ENCODE measurements at places on chromosomes 12 and 14. TPM values are rescaled to one million over a fixed set of nuclear protein-coding genes. Genes with fewer than 3 reads are reported as not detected.

Gene DNAJC22
- total RNA-seq = 18.3 TPM

Gene EPYC
- total RNA-seq = not detected

Gene DLGAP5
- total RNA-seq = 7.7 TPM

Gene DACT1
- 22.0 TPM for total RNA-seq

Gene GPR132
- total RNA-seq = 1.7 TPM

Gene RND1
- not detected for total RNA-seq

Gene ZNF641
- total RNA-seq = 17.9 TPM

Gene IFI27
- total RNA-seq = 72.9 TPM

Gene LHX5
- not detected for total RNA-seq

Gene HPD
- total RNA-seq = 0.73 TPM

Gene CCDC197
- not detected for total RNA-seq

Gene TSPAN19
- not detected for total RNA-seq

Gene BHLHE41
- 2.2 TPM for total RNA-seq

Gene RFLNA
- total RNA-seq = 61.3 TPM

Gene TMEM121
- total RNA-seq = 2.0 TPM

Gene SLCO1A2
- not detected for total RNA-seq

Gene NGB
- total RNA-seq = 9.4 TPM

DNA sequence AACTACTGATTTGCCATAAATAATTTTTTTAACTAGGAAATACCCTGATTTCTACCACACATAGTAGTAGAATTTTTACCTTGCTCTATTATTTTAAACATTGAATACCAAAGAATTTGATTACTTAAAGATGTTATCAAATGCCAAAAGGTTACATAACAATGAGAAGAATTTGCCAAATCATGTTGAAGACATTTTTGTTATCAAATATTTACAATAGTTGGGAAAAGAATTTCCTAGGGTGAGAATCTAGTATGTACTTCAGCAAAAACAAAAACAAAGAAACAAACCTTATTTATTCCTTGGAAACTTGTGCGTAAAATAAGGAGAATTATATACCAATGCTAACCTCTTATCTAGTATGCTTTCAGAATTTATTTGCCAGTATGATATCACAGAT lies 107.2 kb downstream of the SCAF11 start:
- DNase-seq = no peak

- DNase-seq = no peak
Measured at GRCh38 chr12:130863298-130863697, 8.6 kb upstream of the RAN start.

- DNase-seq = no peak
Measured at GRCh38 chr12:5272018-5272785, 159.7 kb upstream of the NTF3 start.

GRCh38 chr14:104787736-104788135 lies 7.8 kb downstream of the AKT1 start:
- DNase-seq = no peak

GRCh38 chr14:83828406-83828805 lies 1701.5 kb upstream of the FLRT2 start:
- no peak for DNase-seq

- DNase-seq = no peak
Measured at GRCh38 chr14:96267336-96267735, 11.3 kb downstream of the BDKRB1 start.

- DNase-seq = no peak
Measured at GRCh38 chr14:86091811-86092210, 561.9 kb downstream of the FLRT2 start.

DNA sequence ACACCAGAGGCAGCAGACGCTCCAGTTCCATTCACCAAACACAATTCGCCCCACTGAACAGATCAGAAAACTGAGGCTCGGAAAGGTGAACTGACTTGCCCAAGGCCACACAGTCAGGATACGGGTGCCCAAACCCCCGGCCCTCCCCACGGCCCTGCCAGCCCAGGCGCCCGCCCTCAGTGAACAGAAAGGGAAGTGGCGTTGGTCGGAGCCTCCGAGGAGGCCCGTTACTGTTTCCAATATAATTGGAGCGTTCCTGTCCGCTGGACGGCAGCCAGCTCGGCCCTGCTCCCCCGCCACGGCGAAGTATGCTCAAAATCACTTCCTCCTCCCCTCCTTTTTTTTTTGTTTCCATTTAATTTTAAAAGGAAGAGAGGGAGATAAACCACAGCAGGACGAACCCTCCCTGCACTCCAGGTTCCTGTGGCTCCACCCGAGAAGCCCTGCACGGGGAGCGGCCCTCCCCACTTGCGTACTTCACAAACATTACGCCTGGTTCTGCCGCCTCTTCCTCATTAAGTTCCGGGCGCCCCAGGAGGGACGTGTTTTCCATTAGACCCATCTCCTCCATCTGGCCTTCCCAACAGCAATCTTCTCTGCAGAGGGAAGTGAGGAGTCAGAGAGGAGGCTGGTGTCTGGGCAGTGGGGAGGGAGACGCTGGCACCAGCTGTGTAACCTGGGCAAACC lies 61.1 kb downstream of the NCOR2 start:
- DNase-seq = peak; percentile 89

- DNase-seq = no peak
Measured at GRCh38 chr12:24487606-24488005, 461.3 kb downstream of the BCAT1 start.

- peak; percentile 53 for DNase-seq
Measured at GRCh38 chr12:19482551-19483109, 43.3 kb downstream of the AEBP2 start.

DNA sequence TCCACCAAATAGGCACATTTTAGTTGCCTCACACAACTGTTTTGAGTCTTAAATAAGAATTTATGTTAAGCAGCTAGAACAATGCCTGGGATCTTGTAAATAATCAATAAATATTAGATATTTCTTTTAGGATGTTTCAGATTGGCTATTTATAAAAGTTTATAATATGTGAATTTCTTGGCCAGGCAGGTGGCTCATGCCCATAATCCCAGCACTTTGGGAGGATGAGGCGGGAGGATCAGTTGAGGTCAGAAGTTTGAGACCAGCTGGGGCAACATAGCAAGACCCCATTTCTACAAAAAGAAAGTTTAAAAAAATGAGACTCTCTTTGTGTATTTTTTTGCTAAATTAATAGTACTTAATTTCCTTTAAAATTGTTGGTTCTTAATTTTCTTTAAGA lies 21.8 kb downstream of the ARG2 start:
- no peak for DNase-seq

GRCh38 chr12:118922405-118922804 lies 58.9 kb upstream of the SRRM4 start:
- DNase-seq = no peak

GRCh38 chr14:81625343-81625742 lies 91.7 kb upstream of the SEL1L start:
- DNase-seq = peak; percentile 62

DNA sequence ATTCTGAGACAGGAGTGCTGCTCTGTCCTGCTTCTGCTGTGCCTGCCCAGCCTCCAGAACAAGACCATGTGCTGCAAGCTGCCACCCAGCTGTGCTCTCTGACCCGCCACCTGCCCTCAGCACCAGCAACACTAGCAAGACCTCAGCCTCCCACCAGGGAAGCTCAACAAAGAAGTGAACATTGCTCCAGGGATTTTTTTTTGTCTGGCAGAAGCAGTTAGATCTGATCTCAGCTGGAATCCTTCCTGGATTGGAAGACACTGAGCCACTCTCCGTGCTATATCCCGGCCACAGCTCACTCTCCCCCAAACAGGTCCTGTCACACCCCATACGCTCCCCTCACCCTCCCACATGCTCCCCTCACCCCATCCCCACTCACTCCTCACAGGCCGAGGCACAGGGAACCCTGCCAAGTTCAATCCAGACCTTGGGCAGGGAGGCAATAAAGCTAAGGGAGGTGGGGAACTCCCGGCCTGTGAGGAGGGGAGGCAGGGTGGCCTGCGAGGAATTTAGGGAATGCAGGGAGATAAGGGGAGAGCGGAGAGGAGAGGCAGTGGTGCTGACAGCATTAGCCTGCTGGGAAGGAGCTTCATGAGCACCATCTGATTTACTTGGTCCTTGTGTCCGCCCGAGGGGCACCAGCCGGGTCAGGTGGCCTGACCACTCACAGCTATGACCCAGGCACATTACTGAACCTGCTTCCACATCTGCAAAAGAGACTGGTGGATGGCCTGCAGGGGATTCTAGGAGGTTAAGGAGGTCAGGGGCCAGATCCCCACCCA lies 29.7 kb downstream of the CCDC85C start:
- peak; percentile 86 for DNase-seq

- no peak for DNase-seq
Measured at GRCh38 chr12:64147875-64148274, 74.2 kb downstream of the KICS2 start.

DNA sequence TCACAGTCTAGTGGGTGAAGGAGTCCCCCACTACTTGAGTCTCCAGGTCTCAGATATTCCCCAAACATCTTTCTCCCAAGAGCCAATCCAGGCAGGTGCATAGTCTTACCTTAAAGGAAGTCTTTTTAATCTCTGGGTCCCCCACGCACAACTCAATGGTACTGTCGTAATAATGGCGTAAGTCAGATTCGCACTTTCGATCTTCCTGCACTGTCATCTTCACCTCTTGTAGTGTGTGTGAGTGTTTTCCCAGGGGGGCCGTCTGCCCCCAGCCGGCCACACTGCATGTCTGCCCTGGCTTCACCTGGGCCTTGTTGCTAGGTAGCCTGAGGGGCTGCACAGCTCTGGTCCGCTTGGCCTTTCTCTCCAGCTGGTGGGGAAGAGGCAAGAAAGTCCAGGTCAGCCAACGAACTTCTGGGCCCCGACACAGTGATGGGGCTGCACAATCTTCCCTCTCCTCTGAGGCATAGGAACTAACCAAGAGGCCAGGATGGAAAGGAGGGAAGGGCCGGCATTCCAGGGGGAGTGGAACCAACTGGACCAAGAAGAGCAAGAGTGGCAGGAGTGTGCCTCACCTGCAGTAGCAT lies 2.1 kb downstream of the GZMB start:
- DNase-seq = no peak

DNA sequence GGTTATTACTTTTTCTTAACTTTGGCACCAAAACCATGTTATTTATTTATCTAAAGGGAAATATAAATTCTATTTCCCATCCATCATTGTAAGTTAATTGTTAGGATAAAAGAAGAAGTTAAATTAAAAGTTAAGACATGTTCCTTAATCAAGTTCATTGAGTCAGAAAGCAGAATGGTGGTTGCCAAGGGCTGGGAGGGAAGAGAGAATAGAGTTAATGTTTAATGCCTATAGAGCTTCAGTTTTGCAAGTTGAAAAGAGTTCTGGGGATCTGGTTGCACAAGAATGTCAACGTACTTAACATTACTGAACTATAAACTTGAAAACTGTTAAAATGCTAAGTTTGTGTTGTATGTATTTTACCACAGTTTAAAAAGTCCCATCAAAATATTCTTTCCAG lies 63.2 kb upstream of the NR2C1 start:
- DNase-seq = no peak

DNA sequence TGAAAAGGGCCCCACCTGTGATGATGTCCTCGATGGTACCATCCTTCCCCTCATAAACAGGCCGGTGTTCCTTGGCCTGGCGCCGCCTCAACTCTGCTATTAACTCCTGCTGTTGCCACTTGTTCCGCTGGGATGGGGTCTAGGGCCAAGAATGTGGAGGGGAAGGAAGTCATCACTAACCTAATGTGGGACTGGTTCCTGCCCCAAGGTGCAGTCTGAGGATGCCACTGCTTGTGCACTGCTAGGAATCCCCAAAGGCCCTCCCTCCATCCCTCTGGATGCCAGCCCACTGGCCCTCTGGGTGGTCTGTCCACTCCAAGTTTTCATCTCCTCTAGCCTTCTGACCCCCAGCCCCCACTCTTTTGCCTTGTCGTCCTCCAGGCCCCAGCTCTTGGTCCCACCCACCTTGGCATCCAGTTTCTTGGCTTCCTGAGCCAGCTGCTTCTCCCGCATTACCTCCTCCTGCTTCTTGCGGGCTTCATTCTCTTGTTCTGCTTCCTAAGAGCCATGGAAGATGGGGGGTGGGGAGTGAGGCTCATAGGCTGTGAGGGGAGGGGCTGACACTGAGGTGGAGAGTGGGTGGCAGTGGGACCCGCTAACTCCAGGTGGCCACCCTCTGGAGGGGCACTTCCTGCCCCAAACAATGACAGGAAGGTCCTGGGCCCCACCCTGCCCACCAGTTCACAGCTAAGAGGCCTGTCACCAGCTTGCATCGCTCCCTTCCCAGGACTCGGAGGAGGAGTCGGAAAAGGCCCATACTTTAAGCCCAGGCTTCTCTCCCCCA lies 23.7 kb downstream of the PRPF40B start:
- no peak for DNase-seq

DNA sequence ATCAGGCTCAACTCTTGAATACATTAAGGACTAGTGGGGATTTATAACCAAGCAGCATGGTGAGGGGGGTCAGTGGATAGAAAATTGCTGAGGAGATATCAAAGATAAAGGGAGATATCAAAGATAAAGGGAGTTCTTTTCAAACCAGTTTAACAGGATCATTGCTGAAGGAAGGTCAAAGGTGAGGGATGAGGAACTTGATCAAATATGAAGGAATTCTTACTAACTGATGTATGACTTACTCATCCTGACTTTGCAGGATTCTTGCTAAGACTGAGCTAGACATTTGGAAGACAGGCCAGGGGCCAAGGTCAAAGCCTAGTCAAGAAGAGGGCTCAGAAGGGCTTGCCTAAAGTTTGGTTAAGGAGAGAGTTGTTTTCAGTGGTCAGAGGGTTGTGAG lies 4.8 kb downstream of the ABHD4 start:
- DNase-seq = no peak

Measured in stomach (tissue), 19 donors.